ENCODE measurements at places on chromosomes 13 and 19.
A peak's percentile ranks its signal among the peaks of the same experiment; 100 is the strongest.

DNA sequence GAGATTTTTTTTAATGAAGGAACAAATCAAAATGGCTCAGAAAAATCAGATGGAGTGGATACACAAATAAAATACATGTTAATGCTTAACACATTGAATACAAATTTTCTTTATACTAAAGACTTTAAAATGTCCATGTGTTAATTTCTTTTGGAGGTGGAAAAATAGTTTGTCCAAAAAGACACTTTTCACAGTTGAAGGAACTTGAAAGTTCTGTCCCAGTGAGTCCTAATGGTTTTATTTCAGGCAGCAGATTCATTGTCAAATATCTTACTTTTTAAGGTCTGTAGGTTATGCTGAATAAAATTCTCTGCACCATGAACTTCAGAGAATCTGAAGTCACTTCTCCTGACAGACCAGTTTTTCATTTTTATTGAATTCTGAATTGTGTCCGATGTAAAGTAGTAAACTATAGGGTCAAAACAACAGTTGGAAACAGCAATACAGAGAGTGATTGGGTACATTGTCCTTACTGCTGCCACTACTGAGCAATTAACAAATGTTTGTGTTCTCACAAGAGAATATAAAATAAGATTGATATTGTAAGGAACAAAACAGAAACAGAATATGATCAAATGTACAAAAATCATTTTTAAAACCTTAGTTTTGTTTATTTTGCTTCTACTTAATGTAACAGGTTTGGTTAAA lies 1.6 kb downstream of the LPAR6 start:
- no peak for DNase-seq

GRCh38 chr13:92224052-92224821 lies 825.8 kb downstream of the GPC5 start:
- peak; percentile 88 for DNase-seq

- DNase-seq: no peak
Observed at GRCh38 chr19:28152195-28152594, 1060.8 kb downstream of the UQCRFS1 start.

GRCh38 chr13:113387396-113387795 lies 23.5 kb upstream of the GRTP1 start:
- DNase-seq: no peak

DNA sequence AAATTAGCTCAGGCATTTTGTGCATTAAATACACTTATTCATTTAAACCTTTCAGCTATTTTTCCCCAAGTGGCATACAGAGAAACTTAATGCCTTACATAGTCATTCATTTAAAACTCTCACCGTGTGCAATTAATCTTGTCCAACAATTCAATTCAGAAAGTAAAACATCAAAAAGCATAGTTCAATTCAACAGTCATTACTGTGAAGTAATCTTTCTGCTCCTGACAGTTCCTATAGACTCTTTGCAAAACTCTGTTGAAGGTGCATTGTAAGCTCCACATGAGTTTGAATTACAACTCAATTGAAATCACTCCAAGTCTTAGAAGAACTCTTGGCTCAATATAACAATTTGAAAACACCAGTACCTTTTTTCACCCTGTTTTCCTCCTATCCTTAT lies 228.3 kb downstream of the DACH1 start:
- no peak for DNase-seq

DNA sequence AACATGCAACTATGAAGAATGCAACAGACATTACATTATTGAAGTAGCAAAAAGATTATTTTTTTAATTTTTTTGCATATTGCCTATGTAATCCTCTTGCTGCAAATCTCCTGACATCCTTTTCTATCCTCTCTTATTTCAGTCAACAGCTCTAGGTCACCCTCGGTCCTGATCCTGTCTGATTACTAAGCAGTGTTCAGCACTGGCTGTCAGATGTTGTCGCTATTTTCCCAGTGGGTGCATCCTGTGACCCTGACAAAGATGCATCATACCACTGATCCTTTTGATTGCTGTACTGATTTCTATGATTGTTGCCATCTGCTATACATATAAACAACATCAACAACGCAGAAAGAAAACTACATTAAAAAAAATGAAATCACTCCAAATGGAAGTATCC lies 443.7 kb upstream of the PRR20A start:
- DNase-seq: no peak

- DNase-seq: no peak
Observed at GRCh38 chr19:49588365-49589122, 2.4 kb upstream of the PRR12 start.

DNA sequence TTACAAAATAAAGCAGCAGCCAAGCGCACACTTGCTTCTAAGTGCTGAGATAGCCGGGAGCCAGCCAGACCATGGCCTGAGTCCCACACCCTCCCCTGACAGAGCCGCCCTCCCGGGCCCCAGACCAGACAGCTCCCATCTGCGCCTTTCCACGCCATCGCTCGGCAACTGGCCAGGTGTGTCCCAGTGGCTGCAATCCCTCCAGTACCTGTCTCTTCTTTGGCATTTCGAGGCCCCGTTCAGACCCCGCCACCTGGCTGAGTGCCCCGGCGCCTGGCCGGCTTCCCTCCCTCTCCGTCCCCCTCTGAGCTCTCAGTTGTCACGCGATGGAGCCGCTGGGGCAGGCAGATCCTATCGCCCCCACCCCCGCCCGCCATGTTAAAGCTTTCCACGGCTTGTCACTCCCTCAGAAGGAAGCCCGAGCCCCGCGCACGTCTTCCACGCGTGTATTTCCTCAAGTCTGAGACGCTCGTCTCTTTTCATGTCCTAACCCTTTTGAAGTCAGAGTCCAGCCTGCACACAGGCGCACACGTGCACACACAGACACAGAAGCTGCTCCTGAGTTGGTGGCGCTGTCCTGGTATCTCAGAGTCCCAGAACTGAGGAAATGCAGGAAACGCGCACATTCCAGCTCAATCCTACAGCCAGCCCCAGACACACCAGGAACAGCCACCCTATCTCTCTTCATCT lies 7.9 kb downstream of the MLLT1 start:
- DNase-seq: peak; percentile 81

DNA sequence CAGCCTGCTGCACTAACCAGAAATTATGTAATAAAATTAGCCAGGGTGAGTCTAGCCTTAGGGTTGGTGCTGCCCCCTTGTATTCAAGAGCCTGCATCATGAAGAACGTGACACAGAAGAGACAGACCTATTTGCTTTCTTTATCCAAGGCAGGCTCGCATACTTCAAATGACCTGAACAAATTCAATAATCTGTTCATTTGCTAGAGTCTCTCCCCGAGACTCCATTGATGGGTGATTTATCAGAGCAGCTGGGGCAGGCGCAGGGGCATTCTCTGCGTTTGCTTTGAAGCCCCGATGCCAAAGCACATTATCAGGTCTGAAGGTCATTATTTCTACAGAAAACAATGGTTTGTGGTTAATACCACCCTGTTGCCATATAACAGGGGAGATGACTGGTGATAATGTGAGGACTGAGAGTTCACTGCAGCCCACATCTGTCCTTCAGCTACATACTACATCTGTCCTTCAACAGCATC lies 520.3 kb downstream of the DIAPH3 start:
- no peak for DNase-seq

- DNase-seq: no peak
Observed at GRCh38 chr13:75052616-75053015, 429.4 kb downstream of the TBC1D4 start.

GRCh38 chr13:98761126-98761985 lies 8.9 kb upstream of the SLC15A1 start:
- peak; percentile 62 for DNase-seq

DNA sequence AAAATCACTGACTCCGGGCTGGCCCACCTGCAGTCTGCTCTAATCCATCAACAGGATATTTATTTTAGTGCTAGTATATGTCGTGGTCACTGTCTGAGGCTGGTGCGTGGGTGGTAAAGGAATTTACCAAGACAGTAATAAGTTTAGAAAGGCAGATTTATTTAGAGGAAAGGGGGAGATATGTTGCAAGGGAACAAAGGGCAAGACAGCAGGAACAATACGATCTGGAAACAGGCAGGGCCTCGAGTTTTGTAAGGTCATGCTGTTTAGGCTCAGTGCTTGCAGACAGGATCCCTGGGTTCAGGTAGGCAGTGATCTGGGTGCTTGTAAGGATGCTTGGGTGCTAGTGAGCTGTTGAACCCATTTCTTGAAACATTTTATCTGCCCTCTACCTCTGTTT lies 748.2 kb upstream of the SLITRK5 start:
- no peak for DNase-seq

DNA sequence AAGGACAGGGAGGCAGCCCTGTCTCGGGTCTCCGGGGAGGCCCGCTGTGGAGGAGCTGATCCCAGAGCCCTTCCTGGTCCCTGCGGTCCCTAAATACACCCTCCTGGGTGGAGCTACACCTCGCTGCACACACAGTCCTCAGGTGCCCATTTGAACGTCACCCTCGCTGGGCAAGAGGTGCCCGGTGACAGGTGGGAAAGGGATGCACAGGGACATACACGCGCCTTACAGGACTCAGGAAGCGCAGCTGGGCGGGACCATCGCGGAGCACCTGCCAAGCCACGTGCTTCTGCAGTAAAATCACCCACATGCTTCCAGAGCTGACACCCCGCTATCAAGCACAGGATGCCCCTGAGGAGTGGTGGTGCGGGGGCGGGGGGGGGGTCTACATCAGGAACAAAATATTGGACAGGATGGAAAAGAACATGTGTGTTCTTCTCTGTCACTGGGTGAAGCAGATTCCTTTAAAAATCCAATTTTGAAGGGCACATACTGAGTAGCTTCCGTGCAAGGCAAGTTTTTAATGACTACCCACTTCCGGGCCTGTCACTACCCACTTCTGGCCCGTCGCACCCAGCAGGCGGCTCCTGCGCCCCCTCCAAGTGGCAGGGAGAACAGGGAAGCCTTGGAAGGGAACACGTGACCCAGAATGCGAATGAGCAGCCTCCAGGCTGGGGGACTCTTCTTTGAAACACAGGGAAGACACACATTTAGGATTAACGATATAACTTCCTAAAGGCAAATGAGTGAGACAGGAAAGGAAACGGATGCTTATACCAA lies 78.9 kb downstream of the COL4A1 start:
- DNase-seq: no peak

GRCh38 chr19:13029301-13029880 lies 34.1 kb downstream of the NFIX start:
- DNase-seq: no peak

DNA sequence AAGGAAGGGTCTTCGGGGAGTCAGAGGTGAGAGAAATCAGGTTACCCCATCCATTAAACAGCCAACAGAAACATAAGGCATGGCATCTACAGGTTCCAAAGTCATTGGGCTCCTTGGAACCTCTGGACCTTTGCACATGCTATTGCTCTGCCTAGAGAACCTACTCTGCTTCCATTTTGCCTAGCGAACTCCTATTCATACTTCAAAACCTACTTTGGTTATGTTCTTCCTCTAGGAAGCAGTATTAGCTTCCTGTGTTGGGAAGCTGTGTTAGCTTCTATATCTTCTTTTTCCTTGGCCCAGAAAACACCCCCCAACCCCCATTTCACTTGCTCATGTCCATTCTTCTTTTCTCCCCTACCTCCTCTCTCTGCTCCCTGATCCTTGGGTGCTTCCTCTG lies 39.6 kb downstream of the F2RL3 start:
- no peak for DNase-seq

DNA sequence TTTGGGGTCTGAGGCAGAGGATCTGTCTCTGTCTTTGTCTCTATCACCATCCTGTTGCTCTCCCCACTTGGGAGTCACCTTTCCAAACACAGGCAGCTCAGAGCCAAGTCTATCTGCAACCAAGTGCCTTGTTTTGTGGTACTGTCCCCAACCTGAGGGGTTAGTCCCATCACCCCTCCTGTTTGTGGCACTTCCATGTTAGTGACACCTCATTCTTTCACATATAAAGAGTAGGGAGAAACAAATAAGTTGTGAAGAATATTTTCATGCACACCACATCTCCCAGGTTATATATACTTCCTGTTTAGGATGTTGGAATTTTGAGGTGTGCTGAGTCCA lies 3.7 kb downstream of the GDF15 start:
- no peak for DNase-seq

- no peak for DNase-seq
Observed at GRCh38 chr13:99960663-99961311, 10.8 kb downstream of the ZIC5 start.

- DNase-seq: peak; percentile 89
Observed at GRCh38 chr19:3580156-3580934, 4.9 kb upstream of the GIPC3 start.

- peak; percentile 75 for DNase-seq
Observed at GRCh38 chr13:27211771-27212364, 39.5 kb upstream of the RPL21 start.

GRCh38 chr13:45104261-45104660 lies 16.0 kb upstream of the GTF2F2 start:
- no peak for DNase-seq

DNA sequence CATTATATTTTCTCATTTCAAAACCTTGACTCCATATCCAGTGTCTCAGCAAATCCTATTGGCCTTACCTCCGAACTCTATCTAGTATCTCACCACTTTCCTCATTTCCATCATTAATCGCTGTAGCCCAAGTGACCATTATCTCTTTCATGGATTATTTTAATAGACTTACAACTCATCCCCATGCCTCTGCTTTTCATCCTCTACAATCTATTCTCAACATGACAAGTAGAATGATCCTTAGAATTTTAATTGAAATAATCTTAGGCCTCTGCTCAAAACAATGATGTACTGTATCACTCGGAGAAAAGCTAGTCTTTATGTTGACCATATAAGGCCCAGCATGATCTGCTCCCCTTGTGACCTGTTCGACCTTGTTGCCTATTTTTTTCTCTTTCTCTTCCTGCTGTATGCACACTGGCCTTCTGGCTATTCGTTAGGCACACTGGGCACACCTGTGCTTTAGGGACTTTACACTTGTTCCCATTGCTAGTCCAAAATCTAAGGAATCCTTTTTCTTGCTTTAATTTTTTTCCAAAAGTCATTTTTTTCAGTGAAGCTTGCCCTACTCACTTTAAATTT lies 21.4 kb downstream of the DNAJC15 start:
- no peak for DNase-seq

- DNase-seq: no peak
Observed at GRCh38 chr13:48816700-48817099, 159.0 kb upstream of the FNDC3A start.

GRCh38 chr19:46372901-46373490 lies 26.1 kb downstream of the PPP5C start:
- peak; percentile 42 for DNase-seq

DNA sequence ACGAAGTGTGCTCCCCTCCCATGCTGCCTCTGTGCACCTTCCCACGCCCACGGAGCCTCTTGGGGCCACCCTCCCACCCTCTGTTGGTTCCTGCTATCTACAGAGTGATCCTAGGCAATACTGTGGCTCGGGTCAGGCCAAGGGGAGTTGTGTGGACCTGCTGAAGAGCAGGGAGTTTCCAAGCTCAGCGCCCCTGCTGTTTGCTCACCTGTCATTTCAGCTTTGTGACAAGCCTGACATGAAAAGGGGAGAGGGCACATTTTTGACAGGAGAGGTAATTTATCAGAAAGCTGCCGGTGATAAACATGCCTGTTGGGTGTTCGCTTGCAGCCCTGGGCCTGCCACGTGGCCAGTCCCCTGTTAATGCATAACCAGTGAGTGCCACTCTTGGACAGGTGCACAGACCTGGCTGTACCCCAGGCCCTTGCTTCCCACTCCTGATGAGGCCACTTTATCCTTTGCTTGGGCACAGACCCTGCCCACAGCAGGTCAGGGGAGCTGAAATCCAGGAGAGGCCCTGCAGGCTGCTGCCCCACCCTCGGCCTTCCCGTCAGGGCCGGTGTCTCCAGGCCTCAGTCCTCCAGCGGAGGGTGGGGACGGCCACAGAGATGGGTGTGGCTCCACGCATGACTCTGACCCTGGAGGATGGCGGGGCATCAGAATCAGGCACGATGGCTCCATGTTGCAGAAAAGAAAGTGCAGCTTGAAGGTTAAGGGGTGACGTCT lies 201.5 kb upstream of the GPR12 start:
- DNase-seq: no peak

Data from fibroblast of skin of right biceps (primary cell).